ENCODE measurements at places on chromosomes 16 and 17. TPM values are rescaled to one million over a fixed set of nuclear protein-coding genes. Genes with fewer than 3 reads are reported as not detected.

GRCh38 chr16:1781758-1782407, 488 bp downstream of the SPSB3 start:
- peak; percentile 13 for DNase-seq

DNA sequence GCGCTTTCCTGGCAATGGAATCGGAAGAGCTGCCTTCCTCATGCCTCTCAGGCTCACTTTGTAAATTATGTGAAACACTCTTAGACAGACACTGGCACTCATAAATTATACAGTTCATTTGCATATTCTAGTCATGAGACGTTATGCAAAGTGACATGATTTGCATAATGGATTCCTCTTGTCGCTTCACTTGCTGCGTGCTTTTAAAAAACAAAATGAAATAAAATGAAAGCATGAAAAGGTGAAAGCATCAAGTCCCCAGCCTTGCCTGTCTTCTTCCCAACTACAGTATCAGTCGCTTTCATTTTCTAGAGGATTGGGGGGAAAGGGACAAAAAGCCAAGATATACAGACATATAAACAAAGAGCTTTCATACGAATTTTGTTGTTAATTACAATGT, 252.8 kb upstream of the PMFBP1 start:
- no peak for DNase-seq

GRCh38 chr16:20621406-20621805, 45.2 kb upstream of the ACSM2B start:
- DNase-seq: no peak

GRCh38 chr16:46884513-46885293, 541 bp downstream of the GPT2 start:
- no peak for DNase-seq

- DNase-seq: no peak
Measured at GRCh38 chr17:34201225-34201624, 53.9 kb upstream of the CCL2 start.

- no peak for DNase-seq
Measured at GRCh38 chr16:11349599-11350276, 4.5 kb downstream of the RMI2 start.

DNA sequence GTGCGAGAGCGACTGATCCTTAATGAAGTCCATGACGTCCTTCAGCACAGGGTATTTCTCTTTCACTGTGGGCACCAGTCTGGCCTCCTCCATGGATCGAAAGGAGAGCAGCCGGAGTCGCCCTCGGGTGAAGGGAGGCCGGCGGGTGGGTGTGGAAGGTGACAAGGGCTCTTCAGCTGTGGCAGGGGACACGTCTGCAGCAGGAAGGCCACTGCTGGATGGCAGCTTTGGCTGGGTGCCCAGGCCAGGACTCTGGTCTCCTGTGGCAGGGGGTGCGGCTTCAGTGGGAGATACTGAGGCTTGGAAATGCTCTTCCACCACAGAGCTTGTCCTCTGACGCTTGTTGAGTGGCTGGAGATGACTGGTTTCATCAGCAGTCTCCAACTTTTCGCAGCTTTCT, 78.5 kb downstream of the ZZEF1 start:
- no peak for DNase-seq

DNA sequence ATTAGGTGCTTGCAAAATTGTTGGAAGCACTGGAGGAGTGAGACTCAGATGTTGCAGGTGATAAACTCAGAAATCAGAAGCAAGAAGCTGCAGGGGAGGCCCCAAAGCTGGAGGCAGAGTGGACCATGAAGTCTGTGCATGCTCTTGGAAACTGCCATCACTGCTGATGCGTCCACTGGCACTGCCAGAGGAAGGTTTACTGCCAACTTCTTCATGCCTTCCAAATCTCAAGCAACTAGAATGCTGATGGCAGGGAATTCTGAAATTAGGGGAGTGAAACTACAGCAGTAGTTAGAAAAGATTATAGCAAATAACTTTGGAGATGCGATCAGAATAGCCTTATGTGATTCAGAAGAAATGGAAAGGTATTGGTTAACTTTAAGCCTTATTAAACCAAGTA, 277.1 kb upstream of the SDK2 start:
- DNase-seq: no peak

DNA sequence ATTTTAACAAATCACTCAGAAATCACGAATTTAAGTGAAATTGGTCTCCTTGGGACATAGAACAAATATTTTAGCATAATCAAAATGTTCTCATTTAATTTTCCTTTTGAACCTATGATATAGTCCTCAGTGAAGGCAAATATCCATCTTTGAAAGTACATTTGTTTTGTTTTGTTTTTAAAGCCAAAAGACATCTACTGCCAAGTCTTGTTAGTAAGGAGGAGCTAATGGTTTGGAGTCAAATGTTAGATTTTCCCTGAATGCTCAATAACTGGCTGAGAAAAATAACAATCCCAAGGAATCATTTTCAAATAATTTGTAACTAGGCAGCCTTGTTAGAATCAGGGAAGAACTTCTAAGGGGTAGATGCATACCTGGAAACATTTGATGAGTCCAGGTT, 302.9 kb upstream of the MAF start:
- no peak for DNase-seq

DNA sequence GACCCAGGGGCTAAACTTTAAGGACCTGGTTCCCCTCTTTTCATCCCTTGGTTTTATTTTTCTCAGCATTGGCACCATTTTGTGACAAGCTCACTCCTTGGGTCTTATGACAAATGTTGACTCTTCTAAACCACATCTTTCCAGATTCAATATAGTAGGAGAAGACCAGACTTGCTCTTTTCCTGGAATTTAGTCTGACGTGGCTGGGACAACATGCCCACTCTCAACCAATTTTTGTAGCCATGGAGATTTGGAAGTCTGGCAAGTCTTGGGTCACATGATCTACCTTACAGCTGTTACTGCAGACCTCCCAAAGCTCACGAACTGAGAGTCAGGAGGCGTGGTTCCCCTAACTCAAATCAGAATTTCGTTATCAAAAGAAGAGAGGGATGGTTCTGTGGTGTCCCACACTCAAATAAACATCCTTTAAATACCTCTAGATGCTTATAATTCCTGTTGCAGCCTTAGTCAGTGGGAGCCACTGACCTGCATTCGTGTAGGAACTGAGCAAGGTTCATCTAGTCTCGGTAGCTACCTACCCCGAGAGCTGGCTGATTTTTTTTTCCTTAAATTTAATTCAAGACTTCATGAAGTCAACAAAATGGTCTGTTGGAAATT, 683.5 kb downstream of the MAF start:
- no peak for DNase-seq

SOX8 gene
- total RNA-seq: 4.3 TPM

TEX14 gene
- total RNA-seq: 1.1 TPM

PABPN1L gene
- not detected for total RNA-seq

KCTD19 gene
- total RNA-seq: not detected

ATP1B2 gene
- 0.96 TPM for total RNA-seq

BBS2 gene
- 107 TPM for total RNA-seq
